SJSA1 (cell line): ENCODE measurements at places on chromosomes 1 and 21.
A peak's percentile ranks its signal among the peaks of the same experiment; 100 is the strongest.

- no peaks in the 10 kb centered on the region for H3K27me3 ChIP-seq
- no peaks in the 10 kb centered on the region for H3K36me3 ChIP-seq
- peak overlapping the region; percentile 43 for H3K27ac ChIP-seq
- H3K4me3 ChIP-seq: no peak overlapping the region
- peak; percentile 84 for DNase-seq
- peaks cover 15% of the 10 kb centered on the region for H3K4me1 ChIP-seq
Measured at GRCh38 chr1:18965206-18966173, 9.0 kb upstream of the IFFO2 start.

DNA sequence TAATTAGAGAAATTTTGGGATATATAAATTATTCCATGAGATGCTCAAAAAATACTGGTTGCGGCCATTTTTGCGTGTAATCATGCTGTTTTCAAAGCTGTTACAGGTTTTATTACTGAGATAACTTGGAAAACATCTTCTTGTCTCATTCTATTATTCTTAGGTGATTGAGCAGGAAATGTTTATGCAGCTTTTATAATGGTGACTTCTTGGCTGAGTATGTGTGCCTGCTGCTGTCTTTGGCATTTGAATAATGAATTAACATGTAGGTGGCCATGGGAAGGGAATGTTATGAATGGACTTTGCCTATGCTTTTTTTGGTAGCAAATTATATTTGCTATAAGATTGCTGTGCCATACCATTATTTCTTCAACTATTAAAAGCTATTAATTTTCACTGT lies 52.5 kb downstream of the RASAL2 start:
- no peaks in the 10 kb centered on the region for H3K27me3 ChIP-seq
- peaks cover 21% of the 10 kb centered on the region for H3K4me1 ChIP-seq
- H3K36me3 ChIP-seq: no peaks in the 10 kb centered on the region
- DNase-seq: no peak
- no peak overlapping the region for H3K4me3 ChIP-seq

GRCh38 chr1:203268901-203269653 lies 36.2 kb upstream of the BTG2 start:
- peaks cover 12% of the 10 kb centered on the region for H3K4me1 ChIP-seq
- peak; percentile 46 for DNase-seq
- H3K27ac ChIP-seq: no peak overlapping the region
- H3K27me3 ChIP-seq: peaks cover 10% of the 10 kb centered on the region

DNA sequence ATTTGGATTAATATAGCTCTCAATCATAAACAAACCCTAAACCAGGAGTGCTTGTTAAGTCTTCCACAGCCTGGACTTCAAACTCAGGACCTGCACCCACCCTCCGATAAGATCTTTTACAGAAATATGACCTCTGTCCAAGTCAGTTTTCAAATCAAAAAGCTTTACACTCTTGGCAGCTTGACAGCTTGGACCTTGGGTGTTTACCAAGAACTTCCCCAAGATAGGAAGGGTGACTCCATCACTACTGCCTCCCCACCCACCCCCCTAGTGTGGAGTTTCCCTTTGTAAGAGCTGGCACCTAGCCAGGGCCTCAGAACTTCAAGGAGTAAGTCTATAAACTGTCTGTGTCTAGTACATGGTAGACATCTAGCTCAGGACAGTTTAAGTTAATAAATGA lies 9.6 kb downstream of the BCAR3 start:
- no peak overlapping the region for H3K27ac ChIP-seq
- H3K4me1 ChIP-seq: peaks cover 75% of the 10 kb centered on the region
- no peak overlapping the region for H3K4me3 ChIP-seq

DNA sequence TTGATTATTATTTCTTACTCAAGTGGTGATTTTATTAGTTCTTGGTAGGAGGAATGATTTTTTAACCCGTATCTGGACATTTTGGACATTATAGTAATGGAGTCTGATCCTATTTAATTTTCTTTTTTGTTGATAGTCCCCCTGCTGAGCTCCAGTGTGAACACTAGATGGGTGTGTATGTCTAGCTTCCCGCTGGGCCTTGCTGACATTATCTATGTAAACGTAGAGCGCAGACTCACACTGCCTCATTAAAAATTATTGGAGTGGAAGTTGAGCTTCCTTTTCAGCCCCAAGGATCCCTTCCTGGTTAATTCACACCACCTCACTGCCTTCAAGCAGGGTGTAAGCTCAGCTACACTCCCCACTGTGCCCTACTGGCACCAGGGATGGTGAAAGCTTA lies 467.6 kb upstream of the PKN2 start:
- H3K4me1 ChIP-seq: no peaks in the 10 kb centered on the region
- no peak for DNase-seq
- H3K27me3 ChIP-seq: no peaks in the 10 kb centered on the region
- H3K36me3 ChIP-seq: no peaks in the 10 kb centered on the region
- no peak overlapping the region for H3K27ac ChIP-seq
- H3K4me3 ChIP-seq: no peak overlapping the region

GRCh38 chr1:24928689-24929397 lies 1.2 kb downstream of the RUNX3 start:
- H3K4me1 ChIP-seq: peaks cover 46% of the 10 kb centered on the region
- no peaks in the 10 kb centered on the region for H3K27me3 ChIP-seq
- H3K27ac ChIP-seq: peak overlapping the region; percentile 7
- H3K36me3 ChIP-seq: peaks cover 47% of the 10 kb centered on the region
- no peak for DNase-seq
- peak overlapping the region; percentile 85 for H3K4me3 ChIP-seq

- H3K27ac ChIP-seq: no peak overlapping the region
- H3K4me1 ChIP-seq: peaks cover 30% of the 10 kb centered on the region
- H3K4me3 ChIP-seq: peak overlapping the region; percentile 82
- no peak for DNase-seq
Measured at GRCh38 chr21:31557421-31558188, 101.9 kb upstream of the SOD1 start.

DNA sequence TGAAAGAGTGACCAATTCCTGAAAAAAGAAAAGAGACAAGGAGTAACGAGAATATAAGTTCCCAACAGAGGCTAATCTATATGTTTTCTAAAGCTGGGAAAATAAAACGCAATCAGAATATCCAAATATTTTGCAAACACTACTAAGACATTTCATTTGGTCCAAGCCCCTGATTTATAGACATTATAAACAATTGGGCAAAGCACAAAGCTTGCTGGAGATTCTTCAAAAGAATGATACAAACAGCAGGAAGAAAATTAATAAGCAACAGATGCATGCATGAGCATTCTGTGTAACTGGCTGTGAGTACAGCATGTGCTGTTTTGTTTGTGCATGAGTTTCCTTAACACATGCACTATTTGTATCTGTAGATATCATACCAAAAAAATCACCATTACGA lies 552.9 kb downstream of the LTN1 start:
- H3K27ac ChIP-seq: no peak overlapping the region
- DNase-seq: no peak
- no peaks in the 10 kb centered on the region for H3K4me1 ChIP-seq

DNA sequence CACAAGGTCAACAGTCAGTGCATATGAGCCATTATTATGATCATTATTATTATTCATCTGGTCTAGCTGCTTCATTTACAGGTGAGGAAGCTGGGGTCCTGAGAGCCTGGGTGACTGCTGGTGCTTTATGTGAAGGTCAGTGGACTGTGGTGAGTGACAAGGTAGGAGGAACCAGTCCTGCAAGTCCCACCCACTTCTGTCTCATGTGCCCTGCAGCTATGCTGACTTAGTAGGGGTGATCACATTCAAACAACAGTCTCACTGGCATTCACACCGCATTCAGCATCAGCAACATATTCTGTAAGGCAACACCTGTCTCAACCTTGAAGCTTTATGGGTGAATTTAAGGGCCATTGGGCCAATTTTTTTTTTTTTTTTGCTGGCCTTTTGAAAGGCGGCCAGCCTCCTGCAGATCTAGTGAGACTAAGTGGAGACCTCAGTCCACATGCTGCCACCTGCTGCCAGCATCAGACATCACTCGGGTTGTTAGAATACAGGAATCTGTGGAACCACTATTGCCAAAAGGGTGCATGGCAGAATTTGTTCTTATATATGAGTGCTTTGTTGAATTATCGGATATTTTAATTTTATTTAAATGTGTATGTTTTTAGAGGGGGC lies 59.9 kb upstream of the CACNA1E start:
- no peaks in the 10 kb centered on the region for H3K36me3 ChIP-seq
- DNase-seq: no peak
- no peaks in the 10 kb centered on the region for H3K4me1 ChIP-seq
- no peaks in the 10 kb centered on the region; the same call in 1 of the 2 replicates for H3K27me3 ChIP-seq
- no peak overlapping the region for H3K27ac ChIP-seq
- no peak overlapping the region for H3K4me3 ChIP-seq

DNA sequence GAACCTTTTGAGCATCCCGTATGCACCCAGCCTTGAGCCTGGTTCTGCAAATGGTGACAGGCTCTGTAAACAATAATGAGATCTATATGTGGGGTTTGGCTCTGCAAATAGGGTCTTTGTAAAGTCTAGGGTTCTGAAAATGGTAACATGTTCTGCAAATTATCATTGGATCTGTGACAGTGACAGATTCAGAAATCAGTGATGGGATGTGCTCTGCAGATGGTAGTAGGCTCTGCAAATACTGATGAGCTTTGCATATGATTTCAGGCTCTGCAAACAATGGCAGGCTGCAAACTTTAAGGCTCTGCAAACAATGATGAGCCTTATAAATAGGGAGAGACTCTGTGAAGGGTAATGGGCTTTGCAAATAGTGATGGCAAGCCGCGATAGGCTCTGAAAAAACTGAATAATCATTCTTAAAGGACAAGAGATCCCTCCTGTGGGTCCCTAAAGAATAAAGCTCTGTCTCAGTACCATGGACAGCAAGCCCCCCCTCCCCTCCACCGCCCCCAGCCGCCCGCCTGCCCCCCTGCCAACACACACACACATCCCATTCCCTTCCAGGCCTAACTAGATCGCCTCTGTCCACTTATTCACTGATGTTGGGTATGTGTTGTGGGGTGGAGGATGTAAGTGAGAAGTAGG lies 17.7 kb upstream of the DMBX1 start:
- H3K4me1 ChIP-seq: peaks cover under 1% of the 10 kb centered on the region
- H3K4me3 ChIP-seq: no peak overlapping the region
- H3K27me3 ChIP-seq: peaks cover 9% of the 10 kb centered on the region
- H3K27ac ChIP-seq: no peak overlapping the region
- H3K36me3 ChIP-seq: no peaks in the 10 kb centered on the region
- no peak for DNase-seq

- no peak overlapping the region for H3K27ac ChIP-seq
- no peak overlapping the region for H3K4me3 ChIP-seq
- no peaks in the 10 kb centered on the region for H3K36me3 ChIP-seq
- DNase-seq: no peak
- H3K4me1 ChIP-seq: no peaks in the 10 kb centered on the region
Measured at GRCh38 chr1:62311473-62311943, 7.7 kb downstream of the KANK4 start.

- H3K4me3 ChIP-seq: no peak overlapping the region
- no peak overlapping the region for H3K27ac ChIP-seq
Measured at GRCh38 chr1:234545517-234546386, 64.2 kb downstream of the IRF2BP2 start.

DNA sequence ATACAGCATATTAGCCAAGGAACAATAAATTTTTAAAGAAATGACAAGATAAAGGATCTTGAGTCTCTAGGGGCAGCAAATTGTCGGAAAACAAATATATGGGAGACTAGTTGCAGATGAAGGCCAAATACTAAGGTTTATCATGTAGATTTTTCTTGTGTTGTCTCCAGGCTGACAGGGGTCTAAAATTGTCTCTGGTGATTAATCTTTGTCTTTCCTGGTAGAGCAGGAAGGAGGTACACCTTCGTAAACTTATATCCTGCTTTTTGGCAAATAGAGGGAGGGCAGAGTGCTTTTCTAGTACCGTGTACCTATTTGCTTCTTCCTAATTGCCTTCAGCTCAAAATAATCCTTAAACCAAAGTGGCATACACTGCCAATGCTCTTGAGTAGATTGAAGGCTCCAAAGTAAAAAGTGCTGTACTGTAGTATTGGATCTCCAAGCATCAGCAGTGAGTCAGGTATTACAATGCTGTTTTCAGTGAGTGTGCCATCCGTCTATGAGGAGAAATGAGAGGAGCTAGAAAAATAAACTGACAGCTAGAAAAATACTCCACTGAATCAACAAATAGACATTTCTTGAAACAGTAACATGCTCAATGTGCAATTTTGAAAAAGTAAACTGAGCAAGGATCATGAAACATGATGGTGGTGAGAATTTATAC lies 1.8 kb upstream of the LEPR start:
- H3K27me3 ChIP-seq: peaks cover 8% of the 10 kb centered on the region; the same call in 1 of the 2 replicates
- no peak overlapping the region for H3K27ac ChIP-seq
- peaks cover 12% of the 10 kb centered on the region for H3K36me3 ChIP-seq
- peaks cover 38% of the 10 kb centered on the region for H3K4me1 ChIP-seq

GRCh38 chr1:173017792-173018191 lies 32.9 kb downstream of the TNFSF18 start:
- H3K36me3 ChIP-seq: no peaks in the 10 kb centered on the region
- no peaks in the 10 kb centered on the region for H3K27me3 ChIP-seq
- peaks cover 5% of the 10 kb centered on the region; the same call in 1 of the 2 replicates for H3K4me1 ChIP-seq
- H3K4me3 ChIP-seq: no peak overlapping the region
- no peak overlapping the region for H3K27ac ChIP-seq
- DNase-seq: no peak

GRCh38 chr1:20449735-20450311 lies 36.2 kb downstream of the CAMK2N1 start:
- peaks cover 4% of the 10 kb centered on the region; the same call in 1 of the 2 replicates for H3K27me3 ChIP-seq
- no peak overlapping the region for H3K4me3 ChIP-seq
- peaks cover 8% of the 10 kb centered on the region for H3K4me1 ChIP-seq
- no peak overlapping the region for H3K27ac ChIP-seq
- H3K36me3 ChIP-seq: no peaks in the 10 kb centered on the region

DNA sequence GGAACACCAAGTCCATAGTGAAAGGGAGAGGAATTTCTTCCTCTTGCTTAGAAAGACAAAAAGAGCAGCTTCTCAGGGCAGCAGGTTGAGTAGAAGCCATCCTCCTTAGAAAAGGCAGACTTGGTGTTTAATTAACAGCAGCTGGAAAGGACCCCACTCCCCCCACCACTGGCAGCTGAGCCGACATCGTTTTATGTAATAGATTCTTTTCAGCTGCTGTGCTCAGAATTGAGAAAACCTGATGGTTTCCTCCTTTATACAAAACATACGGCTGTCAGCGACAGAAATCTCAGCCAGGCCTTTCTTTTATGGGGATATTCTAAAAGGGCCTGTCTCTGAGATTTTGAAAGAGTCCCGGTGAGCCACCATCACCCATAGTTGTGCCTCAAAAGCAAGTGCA lies 49.9 kb downstream of the MAN1C1 start:
- no peaks in the 10 kb centered on the region for H3K4me1 ChIP-seq
- DNase-seq: no peak
- H3K36me3 ChIP-seq: no peaks in the 10 kb centered on the region
- no peak overlapping the region for H3K4me3 ChIP-seq
- H3K27me3 ChIP-seq: no peaks in the 10 kb centered on the region
- no peak overlapping the region for H3K27ac ChIP-seq

DNA sequence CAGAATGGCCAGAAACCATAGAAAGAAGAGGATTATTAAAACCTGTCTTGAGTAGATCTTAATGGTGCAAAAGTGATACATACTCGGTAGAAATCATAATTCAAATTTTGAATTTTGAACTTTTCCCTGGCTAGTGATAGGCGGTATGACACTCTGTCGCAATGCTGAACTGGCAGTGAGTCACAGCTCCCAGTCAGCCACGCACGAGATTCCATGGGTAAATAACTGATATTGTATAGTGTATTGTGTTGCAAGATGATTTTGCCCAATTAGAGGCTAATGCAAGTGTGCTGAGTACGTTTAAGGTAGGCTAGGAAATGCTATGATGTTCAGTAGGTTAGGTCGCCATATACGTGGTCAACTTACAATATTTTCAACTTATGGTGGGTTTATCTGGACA lies 207.0 kb downstream of the SIPA1L2 start:
- H3K4me3 ChIP-seq: no peak overlapping the region
- no peaks in the 10 kb centered on the region for H3K36me3 ChIP-seq
- no peaks in the 10 kb centered on the region for H3K27me3 ChIP-seq
